Glutamatergic neuron (in vitro differentiated cells): ENCODE measurements at places on chromosomes 2 and 18. TPM values are rescaled to one million over a fixed set of nuclear protein-coding genes. Genes with fewer than 3 reads are reported as not detected.

The COL3A1 gene
- not detected for total RNA-seq

The TNFAIP6 gene
- total RNA-seq: not detected

The AFTPH gene
- 13.3 TPM for total RNA-seq

DNA sequence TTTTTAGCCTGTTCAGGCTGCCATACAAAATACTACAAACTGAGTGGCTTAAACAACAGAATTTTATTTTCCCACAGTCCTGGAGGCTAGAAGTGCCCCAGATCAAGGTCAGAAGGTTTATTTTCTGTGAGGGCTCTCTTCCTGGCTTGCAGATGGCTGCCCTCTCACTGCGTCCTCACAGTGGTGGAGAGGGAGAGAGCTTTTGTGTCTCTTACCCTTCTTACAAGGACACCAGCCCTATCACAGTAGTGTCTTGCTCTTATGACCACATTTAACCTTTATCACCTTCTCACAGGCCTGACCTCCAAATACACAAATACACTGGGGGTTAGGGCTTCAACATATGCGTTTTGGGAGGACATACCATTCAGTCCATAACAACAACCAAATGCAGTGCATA, 11.7 kb downstream of the WDR7 start:
- DNase-seq: no peak
- H3K27ac ChIP-seq: peak overlapping the region; percentile 82
- H3K36me3 ChIP-seq: no peaks in the 10 kb centered on the region
- H3K4me1 ChIP-seq: peaks cover 47% of the 10 kb centered on the region
- H3K4me3 ChIP-seq: no peak overlapping the region

DNA sequence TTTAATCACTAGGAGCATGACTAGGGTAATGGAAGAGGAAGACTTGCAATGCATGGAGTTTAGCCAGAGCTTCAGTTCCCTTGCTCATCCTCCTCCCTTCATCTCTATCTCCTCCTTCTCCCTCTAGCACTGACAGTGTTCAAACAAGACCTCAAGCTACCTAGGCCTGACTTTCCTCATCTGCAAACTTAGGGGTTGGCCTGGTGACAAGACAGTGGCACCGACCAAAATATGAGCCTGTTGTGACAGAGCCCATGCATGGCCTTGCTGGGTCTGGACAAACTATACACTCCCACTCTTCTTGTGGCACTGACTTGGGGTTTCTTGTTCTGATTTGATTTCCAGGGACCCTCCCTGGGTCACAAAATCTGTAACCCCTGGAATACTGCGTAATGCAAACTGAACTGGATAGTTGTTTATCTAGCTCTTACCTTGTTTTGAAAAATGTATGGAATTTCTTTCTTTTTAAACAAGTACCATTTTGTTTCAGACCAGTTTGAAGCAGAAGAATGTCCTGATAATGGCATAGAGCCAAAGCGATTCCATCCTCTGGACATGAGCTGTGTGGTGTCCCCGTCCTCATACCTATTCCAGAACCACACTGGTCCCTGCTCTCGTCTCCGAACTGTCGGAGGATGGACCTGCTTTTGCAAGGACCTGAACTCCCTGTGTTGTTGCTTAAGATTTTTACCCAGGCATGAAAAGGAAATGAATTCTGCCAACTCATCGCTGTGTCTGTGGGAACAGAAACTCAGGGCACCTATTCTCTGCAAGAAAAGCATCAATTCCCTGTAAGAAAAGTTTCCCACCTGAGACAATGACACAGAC, 33.4 kb upstream of the PPP4R1 start:
- no peak overlapping the region for H3K27ac ChIP-seq
- H3K4me1 ChIP-seq: no peaks in the 10 kb centered on the region
- H3K4me3 ChIP-seq: no peak overlapping the region
- H3K27me3 ChIP-seq: peaks cover 3% of the 10 kb centered on the region
